ENCODE measurements at places on chromosomes 3 and 15.

DNA sequence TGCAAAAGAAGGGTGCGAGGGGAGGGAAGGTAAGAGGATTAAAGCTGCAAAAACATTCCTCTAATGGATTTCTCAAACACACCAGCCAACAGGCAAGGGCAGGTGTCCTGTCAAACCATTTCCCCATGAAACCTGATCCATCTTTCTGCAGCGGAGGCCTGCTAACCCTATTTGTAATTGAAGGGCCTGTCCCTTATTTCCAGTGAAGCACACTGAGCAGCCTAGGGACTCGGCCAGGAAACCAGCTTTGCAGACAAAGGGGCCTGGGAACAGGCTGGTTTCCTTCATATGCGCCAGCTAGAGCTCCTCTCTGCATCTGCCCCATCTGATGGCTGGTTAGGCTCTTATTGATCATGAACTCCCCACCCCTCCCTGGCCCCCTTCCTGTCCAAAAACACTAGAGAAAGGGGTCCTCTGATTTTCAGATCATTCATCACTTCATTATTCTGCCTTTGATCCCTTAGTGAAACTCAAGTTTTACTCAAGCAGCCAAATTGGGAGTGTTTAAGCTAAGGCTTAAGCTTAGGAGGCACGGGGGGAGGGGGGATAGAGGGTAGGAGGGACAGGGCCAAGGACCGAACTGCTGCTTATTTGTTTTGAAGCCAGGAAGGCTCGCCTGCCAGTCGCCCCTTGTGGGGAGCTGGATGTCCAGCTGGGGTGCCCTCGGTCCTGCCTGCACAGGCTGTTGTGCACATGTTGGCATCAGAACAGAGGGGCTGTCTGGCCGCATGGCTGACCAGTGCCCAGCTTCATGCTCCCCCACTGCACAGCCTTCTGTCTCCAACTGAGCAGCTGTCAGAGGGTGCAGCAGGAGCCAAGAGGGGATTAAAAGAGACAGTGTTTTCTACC is 53.1 kb downstream of the BOC start:
- DNase-seq: no peak

GRCh38 chr3:69129531-69129930 is 7.1 kb upstream of the LMOD3 start:
- no peak for DNase-seq

- DNase-seq: no peak
These were observed 896 bp upstream of the KLHL25 start for GRCh38 chr15:85795337-85796305.

DNA sequence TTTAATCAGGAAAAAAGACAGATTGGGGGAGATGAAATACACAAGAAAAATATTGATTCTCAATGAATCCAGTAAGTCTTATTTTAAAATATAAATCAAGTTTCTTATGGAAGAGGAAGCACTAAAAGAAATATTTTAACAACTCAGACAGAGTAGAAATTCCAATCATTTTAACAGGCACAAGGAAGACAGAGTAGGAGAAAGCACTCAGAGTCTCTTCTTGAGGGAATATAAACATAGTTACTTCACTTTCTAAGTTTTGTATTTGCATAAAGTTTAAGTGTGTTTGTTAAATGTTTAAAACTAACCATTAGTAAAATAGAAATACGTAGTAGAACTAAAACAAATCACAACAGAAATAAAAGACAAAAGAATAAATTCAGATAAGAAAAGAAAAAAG is 24.5 kb upstream of the RTP4 start:
- DNase-seq: no peak

DNA sequence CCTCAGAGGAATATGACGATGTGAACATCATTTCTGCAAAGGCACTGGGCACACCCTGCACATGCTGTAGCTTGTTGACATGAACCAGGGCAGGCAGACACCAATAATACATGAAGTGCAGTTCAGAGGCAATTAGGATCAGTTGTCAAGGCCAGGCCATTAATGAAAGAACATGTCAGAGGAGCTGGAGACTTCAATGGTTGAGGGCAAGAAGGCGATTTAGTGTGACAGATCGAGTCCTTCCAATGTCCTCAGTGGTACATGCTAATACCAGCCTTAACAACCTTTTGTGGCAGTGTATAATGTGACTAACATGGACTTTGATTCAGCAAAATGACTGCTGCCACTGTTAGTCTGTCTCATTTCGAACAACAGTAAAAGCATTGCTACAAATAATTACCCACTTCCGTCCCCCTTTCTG is 205.2 kb upstream of the NANOGP8 start:
- DNase-seq: no peak

GRCh38 chr15:98827217-98827616 is 178.9 kb downstream of the IGF1R start:
- DNase-seq: no peak

DNA sequence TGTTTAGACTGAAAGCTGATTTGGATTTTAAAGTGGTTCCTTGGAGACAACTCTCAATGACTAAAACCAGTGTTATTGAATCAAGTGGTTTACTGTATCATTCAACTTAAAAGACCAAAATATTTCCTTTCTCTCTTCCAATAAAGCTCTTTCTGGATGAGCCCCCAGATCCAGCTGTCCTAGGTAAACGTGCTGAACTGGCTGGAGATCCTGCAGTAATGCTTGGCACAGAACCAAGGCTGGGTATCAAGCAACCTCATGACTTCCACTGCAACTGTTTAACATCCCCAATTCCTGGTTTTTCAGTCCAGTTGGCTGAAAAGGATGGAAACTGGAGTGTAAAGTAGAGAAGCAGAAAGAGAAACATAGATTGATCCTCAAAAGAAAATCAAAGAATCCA is 28.9 kb downstream of the SEC22C start:
- no peak for DNase-seq

DNA sequence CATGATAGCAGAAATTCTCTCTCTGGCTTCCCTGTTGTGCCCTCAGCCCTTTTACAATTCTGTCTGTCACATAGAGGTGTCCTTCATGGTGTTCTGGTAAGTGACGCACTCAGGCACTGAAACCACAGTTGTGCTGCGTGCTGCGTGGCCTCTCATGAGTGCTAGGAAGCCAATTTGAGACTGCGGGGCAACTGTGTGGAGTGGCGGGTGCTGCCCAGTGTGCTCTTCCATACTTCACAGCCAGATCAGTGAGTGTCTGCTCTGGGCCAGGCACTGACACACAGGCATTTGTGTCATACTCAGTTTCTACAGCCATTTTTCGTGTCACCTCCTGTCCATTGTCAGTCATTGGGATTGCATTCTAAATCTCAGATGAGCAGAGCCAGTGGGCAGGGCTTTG is 133.1 kb upstream of the PLXNA1 start:
- no peak for DNase-seq

GRCh38 chr15:42184736-42185135 is 23.4 kb downstream of the VPS39 start:
- DNase-seq: no peak

- DNase-seq: no peak
These were observed 118.3 kb upstream of the FOXB1 start for GRCh38 chr15:59885832-59886231.

DNA sequence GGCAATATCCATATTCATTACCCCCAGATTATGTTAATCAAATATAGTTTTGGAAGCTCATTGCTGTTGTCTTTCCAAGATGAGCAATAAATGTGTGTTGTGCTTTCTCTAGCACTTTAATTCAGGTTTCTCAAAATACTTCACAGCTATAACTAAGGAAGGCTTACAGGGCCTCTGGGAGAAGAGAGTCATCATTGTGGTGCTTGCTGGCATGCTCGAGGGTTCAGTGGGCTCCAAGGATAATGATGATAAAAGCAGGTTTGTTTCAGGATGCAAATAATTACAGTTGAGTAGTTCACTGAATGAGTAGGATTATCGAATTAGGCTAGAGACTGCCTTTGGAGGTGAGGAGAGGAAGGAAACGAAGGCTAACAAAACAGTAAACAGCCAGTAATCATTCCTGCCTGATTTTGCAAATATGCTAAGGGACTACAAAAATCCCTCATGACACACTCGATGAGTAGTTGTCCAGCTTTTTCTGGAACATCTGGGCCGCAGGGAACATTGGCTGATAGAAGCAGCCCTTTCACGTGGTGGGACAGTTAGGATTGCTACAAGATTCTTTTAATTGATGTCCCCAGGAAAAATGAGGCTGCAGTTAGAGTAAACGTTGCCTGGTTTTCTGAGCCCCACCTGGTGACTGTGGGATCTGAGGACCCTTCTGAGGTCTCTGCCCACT is 54.1 kb downstream of the SLC7A14 start:
- no peak for DNase-seq

GRCh38 chr3:53773021-53773436 is 73.2 kb downstream of the CHDH start:
- no peak for DNase-seq

DNA sequence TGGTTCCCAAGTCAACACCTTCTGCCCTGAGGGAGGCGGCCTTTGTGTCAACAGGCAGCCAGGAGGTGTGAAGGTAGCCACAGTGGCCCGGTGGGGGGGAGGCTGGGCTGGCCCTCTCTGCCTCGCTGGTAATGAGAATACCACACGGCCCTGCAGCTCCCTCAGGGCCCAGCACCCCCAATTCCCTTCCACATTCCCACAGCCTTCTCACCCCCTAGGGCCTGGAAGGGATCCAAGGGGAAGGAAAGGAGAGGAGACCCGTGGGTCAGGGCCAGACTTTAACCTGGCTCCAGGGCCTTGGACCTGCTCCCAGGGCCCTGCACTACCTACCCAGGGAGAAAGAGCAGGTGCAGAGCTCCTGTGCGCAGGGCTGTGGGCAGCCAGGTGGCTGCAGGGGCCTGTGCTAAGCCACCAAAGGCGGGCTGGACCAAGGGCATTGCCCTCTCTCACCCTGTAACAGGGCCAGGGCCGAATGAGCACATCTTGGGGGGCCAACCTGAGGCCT is 8.7 kb upstream of the MESP2 start:
- no peak for DNase-seq

DNA sequence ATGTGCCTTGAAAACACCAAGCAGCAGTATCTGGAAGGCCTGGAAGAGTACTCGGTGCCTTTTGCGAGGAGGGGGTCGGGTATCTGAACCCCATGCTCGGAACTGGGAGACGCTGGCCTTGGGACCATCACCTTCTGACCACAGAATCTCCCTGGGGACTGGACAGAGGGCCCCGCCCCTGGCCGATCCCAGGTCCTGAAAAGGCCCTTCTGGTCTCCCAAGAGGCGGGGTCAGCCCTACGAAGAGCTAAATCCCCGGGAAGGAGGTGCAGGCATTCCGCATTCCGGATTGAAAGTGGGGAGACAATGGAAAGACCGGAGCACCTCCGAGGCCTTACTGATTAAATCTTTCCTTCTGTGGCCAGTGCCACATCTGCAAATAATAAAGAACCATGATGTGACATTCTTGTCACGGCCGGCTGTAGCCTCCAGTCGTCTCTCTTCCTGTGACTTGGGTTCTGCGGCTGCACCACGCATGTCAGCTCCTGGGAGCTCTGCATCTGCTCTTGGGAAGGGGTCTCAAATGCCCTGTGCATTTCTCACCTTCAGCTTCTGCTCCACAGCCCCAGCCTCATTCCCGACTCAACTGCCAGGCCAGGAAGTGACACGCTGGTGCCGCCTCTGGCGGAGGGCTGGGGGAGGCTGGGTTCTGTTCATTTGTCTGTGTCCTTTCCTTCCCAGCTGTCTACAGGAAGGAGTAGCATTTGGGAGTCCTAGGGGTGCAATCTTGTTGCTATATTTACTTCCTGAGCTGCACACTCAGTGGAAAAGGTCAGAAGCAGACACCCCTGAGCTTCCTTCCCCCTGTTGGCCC is 173.5 kb downstream of the KLF13 start:
- peak; percentile 46 for DNase-seq

- DNase-seq: no peak
These were observed 55.3 kb downstream of the RSRC1 start for GRCh38 chr3:158165141-158165655.

DNA sequence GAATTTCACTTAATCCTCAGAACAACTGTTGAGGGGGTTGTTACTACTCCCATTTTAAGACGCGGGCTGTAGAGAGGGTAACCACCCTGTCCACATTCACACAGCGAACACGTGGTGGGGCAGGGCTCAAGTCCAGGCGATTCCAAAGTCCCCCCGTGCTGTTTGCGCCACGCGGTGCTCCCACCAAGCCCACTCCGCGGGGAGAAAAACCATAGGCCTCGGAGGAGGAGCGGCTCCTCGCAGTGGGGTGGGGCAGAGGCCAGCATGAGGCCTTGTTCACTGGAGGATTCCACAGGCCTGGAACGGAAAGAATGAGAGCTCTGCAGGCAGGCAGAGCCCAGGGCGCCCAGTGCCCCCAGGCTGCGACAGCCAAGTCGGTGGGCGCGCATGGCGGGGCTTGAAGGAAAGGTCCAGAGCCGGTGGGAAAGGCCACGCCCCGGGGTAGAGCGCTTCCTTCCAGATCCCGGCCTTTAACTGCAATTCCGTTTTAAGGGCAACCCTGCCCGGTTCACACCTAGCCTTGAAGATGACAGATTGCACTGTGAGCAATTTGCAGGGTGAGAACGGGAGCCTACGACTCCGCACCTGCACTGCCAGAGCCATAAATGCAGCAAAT is 161.8 kb upstream of the TBL1XR1 start:
- DNase-seq: peak; percentile 73

GRCh38 chr3:187521546-187521945 is 148.6 kb downstream of the SST start:
- no peak for DNase-seq

GRCh38 chr3:62094461-62094860 is 278.9 kb downstream of the FEZF2 start:
- no peak for DNase-seq

GRCh38 chr3:159150180-159150579 is 348.3 kb downstream of the MFSD1 start:
- no peak for DNase-seq

- DNase-seq: no peak
These were observed 69.8 kb upstream of the EOMES start for GRCh38 chr3:27791956-27792355.

DNA sequence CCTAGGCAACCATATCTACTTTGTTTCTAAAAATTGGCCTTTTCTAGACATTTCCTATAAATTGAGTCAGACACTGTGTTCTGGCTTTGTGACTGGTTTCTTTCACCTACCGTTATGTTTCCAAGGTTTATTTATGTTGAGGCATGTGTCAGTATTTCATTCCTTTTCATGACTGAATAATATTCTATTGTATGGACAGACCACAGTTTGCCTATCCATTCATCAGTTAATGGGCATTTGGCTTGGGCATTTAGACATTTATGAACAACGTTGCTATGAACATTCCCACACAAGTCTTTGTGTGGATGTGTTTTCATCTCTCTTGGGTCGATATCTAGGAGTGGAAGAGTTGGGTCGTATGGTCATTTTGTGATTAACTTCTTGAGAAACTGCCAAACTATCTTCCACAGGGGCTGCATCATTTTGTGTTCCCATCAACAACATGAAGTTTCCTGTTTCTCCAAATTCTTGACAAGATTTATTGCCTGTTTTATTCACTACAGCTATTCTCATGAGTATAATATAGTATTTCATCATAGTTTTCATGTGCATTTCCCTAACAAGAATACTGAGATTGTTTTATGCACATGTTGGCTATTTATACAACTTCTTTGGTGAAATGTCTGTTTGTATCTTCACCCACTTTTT is 3.5 kb upstream of the EFCC1 start:
- no peak for DNase-seq

- DNase-seq: no peak
These were observed 79.9 kb downstream of the GTPBP8 start for GRCh38 chr3:113070681-113071113.

- no peak for DNase-seq
These were observed 371.6 kb downstream of the MCTP2 start for GRCh38 chr15:94602754-94603470.

GRCh38 chr3:42122261-42123011 is 31.3 kb downstream of the TRAK1 start:
- DNase-seq: no peak

Measured in right forelimb (tissue), 1 donor.